ENCODE measurements at places on chromosomes 3 and 15.

- no peak for DNase-seq
Observed at GRCh38 chr3:57752307-57752706, 3.8 kb upstream of the SLMAP start.

- no peak for DNase-seq
Observed at GRCh38 chr3:52190294-52191074, 7.5 kb upstream of the ALAS1 start.

DNA sequence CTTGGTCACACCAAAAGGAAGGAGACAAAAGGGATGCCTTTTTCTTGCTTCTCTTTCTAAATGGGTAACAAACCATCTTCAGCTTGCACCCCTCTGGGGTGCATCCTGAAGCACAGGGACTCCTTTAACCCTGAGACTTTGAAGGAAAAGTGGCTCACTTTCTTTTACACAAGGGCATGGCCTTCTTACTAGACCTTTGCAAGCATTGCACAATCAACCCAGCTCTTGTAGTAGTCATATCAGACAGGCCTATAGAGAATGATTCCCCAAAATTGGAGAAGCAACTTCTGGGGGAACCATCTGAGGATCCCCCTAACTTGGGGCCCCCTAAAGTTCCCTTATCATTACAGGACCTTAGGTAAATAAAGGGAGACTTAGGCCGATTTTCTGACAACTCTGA lies 56.1 kb upstream of the GK5 start:
- no peak for DNase-seq

DNA sequence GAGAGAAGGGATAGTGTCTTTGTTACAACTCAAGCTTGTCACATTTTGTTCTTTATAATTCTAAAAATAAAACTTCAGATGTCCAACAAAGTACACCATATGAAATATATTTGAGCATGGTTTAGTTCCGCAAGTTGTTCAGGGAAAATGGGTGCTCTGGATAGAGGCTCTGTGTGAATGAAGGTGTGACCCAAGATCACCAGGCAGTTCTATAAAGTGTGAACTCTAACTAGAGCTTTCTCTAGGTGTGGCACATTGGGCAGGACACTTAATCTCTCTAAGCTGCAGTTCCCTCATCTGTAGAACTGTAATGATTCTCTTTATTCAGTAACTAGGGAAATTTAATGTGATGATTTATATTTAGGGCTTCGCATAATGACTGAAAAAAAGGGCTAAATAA lies 139.3 kb downstream of the BCHE start:
- DNase-seq, result no peak

DNA sequence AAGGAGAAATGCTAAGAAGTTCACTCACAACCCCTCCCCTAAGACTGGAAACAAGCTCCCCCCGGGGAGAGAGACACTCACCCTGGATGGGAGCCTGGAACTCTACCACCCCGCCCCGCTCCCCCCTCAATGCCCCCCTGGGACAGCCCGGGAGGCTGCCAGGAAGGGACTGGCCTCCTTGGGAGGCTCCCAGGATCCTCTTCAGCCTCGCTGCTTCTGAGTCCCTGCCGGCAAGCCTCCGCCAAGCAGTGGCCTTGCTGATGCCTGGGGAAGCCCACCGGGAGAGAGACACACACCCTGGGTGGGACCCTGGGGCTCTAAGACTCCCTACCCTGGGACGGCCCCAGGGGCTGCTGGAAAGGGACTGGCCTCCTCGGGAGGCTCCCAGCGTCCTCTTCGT lies 33.4 kb downstream of the CPEB1 start:
- no peak for DNase-seq

DNA sequence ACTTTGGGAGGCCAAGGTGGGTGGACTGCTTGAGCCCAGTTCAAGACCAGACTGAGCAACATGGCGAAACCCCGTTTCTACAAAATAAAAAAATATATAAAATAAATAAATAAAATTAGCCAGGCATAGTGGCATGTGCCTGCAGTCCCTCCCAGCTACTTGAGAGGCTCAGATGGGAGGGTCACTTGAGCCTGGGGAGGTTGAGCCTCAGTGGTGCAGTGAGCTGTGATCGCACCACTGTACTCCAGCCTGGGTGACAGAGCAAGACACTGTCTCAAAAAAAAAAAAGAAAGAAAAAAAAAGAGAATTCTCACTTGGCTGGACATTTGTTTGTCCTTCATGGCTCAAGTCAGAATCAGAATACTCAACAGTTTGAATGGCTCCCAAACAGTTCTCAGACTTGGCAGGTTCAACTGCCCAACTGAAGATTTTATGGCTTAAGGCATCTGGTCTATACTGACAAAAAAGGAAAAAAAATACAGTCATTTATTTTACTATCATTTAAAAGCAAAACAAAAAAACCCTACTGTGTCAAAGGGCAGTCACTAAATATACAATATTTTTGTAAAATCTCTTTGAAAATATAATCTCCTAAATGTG lies 106.6 kb downstream of the FBXL22 start:
- DNase-seq, result no peak

DNA sequence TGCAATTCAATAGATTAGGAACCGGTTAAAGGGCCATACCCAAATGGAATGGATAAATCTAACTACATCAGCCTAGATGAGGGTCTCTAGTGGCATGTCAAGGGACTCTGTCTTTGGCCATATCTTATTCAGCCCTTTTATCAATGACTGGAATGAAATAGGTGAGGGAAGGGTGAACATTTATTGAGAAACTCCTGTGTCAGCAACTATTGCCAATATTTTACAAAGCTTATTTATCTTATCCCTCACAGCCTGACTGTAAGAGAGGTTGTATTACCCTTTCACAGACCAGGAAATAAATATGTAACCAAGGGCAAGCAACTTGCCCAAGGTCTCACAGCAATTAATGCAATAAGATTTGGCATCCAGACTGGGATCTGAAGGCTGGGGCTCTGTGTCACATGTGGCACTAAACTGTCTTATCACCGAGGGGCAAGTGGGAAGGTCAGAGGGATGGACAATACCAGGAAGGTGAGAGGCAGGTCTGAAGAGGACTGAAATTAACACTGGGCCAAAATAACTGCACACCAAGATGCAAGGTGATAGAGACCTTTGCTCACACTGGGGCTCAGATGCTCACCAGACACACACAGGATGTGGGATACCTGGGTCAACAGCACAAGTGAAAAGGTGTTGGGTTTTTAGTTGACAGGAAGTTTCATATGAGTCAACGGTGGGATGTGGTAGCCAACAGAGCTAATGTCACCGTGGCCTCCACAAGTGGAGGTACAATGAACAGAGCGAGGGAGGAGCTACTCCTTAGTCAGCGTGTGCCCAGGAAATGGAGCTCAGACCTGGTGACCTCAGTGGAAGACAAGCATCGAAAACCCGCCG lies 261.3 kb downstream of the RPLP1 start:
- peak; percentile 38 for DNase-seq

- DNase-seq, result no peak
Observed at GRCh38 chr3:15708882-15709677, 88.7 kb downstream of the ANKRD28 start.

DNA sequence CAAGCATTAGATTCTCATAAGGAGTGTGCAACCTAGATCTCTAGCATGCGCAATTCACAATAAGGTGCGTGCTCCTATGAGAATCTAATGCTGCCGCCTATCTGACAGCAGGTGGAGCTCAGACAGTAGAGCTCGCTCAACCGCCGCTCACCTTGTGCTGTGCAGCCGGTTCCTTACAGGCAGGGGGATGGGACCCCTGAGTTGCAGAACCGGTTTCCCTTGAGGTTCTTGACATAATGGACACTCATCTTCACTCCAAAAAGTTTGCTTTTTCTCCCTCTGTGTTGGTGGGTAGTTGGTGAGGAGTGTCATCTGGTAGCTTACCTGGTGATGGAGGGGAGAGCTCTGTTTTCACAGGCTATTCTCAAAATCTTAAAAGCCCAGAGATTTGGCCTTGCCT lies 324.0 kb upstream of the TBL1XR1 start:
- DNase-seq, result no peak

GRCh38 chr3:178680037-178680436 lies 143.8 kb downstream of the KCNMB2 start:
- DNase-seq, result no peak

GRCh38 chr3:130682131-130682530 lies 64.5 kb downstream of the PIK3R4 start:
- no peak for DNase-seq

GRCh38 chr3:128285967-128286321 lies 132.7 kb downstream of the EEFSEC start:
- DNase-seq, result no peak

DNA sequence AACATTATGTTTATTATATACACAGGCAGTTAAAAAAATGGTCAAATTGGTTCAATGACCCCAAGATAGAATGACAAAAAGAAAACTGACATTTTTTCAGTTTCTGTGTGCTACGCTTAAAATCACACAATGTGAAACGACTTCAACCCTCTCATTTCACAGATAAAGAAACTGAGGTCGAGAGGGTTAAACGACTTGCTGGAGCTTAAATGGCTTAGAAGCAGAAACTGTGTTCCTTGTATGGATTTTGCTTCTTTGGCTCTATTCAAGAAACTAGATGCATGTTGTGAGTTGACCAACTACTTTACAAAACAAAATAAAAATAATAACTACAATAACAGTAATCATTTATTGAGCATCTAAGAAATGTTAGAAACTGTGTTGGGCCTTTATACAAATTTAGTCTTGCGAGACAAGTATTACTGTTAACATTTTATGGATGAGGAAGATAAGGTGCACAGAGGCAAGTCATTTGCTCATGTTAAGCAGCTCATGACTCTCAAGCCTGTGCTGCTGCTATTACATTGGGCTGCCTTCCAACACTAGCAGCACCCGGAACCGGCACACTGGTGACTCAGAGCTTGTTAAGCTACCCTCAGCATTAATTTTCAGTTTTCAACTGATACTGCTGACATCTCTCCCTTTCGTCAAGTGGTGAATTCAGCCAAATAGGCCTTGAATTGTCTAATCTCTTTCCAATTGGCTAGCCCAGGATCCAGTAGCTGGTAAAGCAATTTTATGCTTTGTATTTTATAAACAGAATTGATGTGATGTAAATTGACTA lies 487.6 kb downstream of the NAALADL2 start:
- no peak for DNase-seq

DNA sequence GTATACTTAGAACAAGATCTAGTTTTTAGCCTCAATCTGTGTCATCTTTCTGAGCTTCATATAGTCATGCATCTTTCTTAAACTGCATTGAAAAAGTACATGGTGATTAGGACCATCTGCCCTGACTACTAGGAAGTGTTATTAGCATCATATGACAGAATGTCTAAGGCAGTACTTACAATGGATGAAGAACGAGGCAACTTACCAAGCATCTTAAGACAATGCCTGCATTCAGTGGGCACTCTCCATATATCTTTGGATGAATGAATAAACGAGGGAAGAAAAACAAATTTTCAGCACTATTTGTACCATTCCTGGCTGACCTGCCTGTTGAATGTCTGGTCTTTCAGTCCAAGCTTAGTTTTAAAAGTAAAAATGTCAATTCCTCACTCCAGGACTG lies 185.4 kb upstream of the EPHA3 start:
- DNase-seq, result no peak

DNA sequence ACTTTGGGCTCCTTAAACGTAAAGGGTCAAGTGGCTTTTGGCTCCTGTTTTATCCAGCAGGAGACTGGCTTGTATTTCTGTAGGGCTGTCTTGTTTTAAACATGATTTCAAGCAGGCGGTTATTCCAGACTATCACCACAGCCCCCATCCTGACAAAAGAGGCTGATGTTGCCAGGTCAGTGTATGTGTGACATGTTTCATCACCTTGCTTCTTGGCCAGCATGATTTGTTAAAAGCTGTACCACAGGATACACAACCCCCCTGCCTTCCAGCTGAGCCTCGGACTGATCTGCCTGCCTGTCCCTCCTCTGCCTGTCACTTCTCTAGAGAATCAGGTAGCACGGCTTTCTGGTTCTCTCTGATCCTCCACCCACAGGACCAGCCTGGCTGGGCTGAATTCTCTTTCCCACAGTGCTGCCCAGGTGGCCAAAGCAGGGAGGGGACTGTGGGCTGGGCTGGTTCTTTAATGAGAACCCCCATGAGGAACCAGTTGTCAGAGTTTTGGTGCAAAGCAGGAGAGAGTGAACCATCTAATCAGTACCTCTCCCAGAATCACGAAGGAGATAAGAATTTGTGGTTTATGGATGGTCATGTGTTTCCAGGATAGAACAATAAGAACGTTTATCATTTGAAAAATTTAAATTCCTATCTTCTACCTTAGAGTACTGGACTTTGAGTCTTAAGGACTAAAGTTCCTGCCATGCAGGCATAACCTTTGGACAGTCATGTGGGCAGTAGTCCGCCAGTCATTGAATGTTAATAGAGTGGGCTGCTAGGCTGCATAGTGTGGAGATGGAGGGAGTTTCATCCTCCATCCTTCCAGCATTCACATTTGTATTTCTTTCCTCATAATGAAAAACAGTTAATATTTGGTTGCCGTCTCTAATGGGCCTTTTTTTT lies 8.8 kb downstream of the ABHD6 start:
- no peak for DNase-seq

- DNase-seq, result no peak
Observed at GRCh38 chr3:115831864-115832263, 208.6 kb downstream of the GAP43 start.

DNA sequence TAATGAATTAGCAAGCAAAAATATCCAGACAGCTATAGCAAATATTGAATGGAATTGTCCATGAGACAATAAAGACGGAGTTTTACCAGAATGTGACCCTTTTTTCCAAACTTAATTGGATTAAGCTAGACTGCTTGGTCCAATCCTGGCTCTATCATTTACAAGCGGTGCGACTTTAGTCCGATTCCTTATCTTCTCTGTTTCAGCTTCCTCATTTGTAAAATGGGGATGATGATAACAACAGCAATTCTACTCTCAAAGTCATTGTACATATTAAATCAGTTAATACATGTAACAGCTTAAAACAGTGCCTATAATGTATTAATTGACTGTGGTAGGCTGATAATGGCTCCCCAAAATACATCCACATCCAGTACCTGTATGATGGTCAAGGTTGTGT lies 62.1 kb upstream of the CRBN start:
- no peak for DNase-seq

DNA sequence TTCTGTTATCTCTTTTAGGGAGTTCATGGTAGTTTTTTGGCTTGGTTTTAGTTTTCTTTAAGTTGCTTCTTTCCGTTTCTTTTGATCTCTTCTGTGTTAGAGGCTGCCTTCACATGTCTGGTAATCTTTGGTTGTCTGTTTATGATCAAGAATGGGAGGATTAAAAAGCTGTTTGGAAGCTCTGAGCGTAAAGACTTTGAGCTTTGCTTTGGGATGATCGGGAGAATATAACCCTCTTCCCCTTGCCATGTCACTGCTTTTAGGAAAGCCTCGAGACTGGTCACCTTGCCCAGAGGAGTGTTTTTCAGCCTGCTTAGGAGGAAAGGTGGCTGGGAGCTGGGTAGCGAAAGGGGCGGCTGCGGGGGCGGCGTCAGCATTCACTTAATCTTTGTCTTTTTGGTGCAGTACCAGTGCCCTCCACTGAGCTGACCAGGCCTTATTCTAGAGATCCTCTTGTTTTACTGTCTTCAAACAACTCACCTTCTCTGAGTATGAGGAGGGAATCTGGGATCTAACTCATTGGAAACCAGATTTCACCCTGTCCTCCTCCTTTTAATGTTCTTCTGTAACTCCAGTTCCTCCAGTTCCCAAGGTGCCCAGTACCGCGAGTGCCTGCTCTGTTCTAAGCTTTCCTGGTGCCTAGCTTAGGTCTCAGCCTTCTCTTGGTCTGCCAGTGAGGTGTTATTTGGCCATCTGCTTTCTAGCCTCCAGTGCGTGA lies 15.5 kb downstream of the TATDN2 start:
- peak; percentile 44 for DNase-seq

GRCh38 chr15:61840090-61840489 lies 220.2 kb downstream of the VPS13C start:
- DNase-seq, result no peak
